Esophagus squamous epithelium (tissue), 5 donors: ENCODE measurements at places on chromosomes 1 and 21. TPM values are rescaled to one million over a fixed set of nuclear protein-coding genes. Genes with fewer than 3 reads are reported as not detected.

DIO1 gene
- total RNA-seq = not detected

C1orf53 gene
- total RNA-seq = not detected

GNG12 gene
- total RNA-seq = 94.3 TPM

ESRRG gene
- 0.15 TPM for total RNA-seq

CELA2A gene
- not detected for total RNA-seq

UQCRHL gene
- total RNA-seq = 0.80 TPM

MIB2 gene
- 99.8 TPM for total RNA-seq

FCRL4 gene
- not detected for total RNA-seq

C21orf91 gene
- 4.2 TPM for total RNA-seq

OR2T11 gene
- not detected for total RNA-seq

SLC16A4 gene
- 4.5 TPM for total RNA-seq

LCE1C gene
- not detected for total RNA-seq

PDE9A gene
- 1.1 TPM for total RNA-seq

HES2 gene
- total RNA-seq = 50.6 TPM

CD84 gene
- total RNA-seq = 0.61 TPM

OR6N1 gene
- total RNA-seq = not detected

UMODL1 gene
- total RNA-seq = not detected

ELF3 gene
- total RNA-seq = 179 TPM

ASAP3 gene
- 29.4 TPM for total RNA-seq

TOE1 gene
- total RNA-seq = 8.5 TPM

SYT2 gene
- total RNA-seq = not detected

ASPM gene
- 17.7 TPM for total RNA-seq

SYPL2 gene
- 0.79 TPM for total RNA-seq

CBR1 gene
- total RNA-seq = 932 TPM

RGS8 gene
- total RNA-seq = not detected

RXFP4 gene
- not detected for total RNA-seq

ACTA1 gene
- total RNA-seq = 0.26 TPM

TRAF3IP3 gene
- 1.2 TPM for total RNA-seq

NCAM2 gene
- total RNA-seq = 0.95 TPM

IQGAP3 gene
- total RNA-seq = 7.4 TPM

RSPO1 gene
- 4.0 TPM for total RNA-seq

SPRR4 gene
- total RNA-seq = 6.4 TPM

KMO gene
- 0.08 TPM for total RNA-seq

SLC44A5 gene
- total RNA-seq = 0.27 TPM

PADI2 gene
- total RNA-seq = 1.3 TPM

LRRC53 gene
- not detected for total RNA-seq

OR6K3 gene
- total RNA-seq = not detected
